Endothelial cell (in vitro differentiated cells): ENCODE measurements at places on chromosomes 2 and 18. TPM values are rescaled to one million over a fixed set of nuclear protein-coding genes. Genes with fewer than 3 reads are reported as not detected.
A peak's percentile ranks its signal among the peaks of the same experiment; 100 is the strongest.

- H3K4me1 ChIP-seq = no peaks in the 10 kb centered on the region
- H3K27ac ChIP-seq = no peak overlapping the region
- H3K4me3 ChIP-seq = no peak overlapping the region
- peaks cover 3% of the 10 kb centered on the region for H3K36me3 ChIP-seq
- H3K27me3 ChIP-seq = no peaks in the 10 kb centered on the region
Observed at GRCh38 chr2:190365499-190366204, 22.3 kb downstream of the INPP1 start.

- H3K36me3 ChIP-seq = no peaks in the 10 kb centered on the region
- no peak overlapping the region for H3K27ac ChIP-seq
- peaks cover 3% of the 10 kb centered on the region for H3K27me3 ChIP-seq
- H3K4me1 ChIP-seq = peaks cover 17% of the 10 kb centered on the region
- DNase-seq = no peak
Observed at GRCh38 chr18:74609535-74609934, 11.9 kb downstream of the ZNF407 start.

GRCh38 chr2:232333361-232334135 lies 45.0 kb upstream of the ALPP start:
- no peak overlapping the region for H3K27ac ChIP-seq
- peak; percentile 72 for DNase-seq
- no peaks in the 10 kb centered on the region for H3K4me1 ChIP-seq
- H3K36me3 ChIP-seq = no peaks in the 10 kb centered on the region
- H3K4me3 ChIP-seq = no peak overlapping the region
- peaks cover under 1% of the 10 kb centered on the region for H3K27me3 ChIP-seq

Gene DAPL1
- not detected for total RNA-seq

DNA sequence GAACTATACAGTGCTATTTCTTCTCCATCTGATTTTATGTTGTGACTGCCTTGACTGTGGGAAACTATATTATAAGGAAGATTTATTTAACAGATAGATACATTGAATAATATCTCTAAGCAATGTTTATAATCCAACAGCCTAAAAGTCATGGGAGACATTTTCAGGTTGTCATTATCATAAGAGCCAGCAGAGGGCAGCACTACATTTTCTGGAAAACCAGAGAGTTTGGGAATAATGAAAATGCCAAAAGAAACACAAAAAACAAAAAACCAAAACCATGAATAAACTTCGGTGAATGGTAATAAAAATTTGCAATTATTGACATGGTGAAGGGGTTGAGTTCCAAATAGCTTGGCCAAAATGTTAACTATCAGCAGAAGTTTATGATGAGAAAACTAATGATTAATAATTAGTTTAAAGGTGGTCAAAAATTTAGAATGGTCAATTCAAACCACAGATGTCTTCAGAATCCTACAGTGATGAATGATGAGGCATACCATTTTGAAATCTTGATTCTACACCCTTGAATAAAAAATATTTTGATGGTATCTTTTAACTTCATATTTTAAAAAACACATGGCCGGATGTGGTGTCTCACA lies 4.7 kb downstream of the EEF1B2 start:
- no peak overlapping the region for H3K27ac ChIP-seq
- no peak overlapping the region for H3K4me3 ChIP-seq
- peaks cover 12% of the 10 kb centered on the region for H3K4me1 ChIP-seq

Gene VWC2L
- total RNA-seq = not detected

Gene SDC1
- total RNA-seq = 3.6 TPM

DNA sequence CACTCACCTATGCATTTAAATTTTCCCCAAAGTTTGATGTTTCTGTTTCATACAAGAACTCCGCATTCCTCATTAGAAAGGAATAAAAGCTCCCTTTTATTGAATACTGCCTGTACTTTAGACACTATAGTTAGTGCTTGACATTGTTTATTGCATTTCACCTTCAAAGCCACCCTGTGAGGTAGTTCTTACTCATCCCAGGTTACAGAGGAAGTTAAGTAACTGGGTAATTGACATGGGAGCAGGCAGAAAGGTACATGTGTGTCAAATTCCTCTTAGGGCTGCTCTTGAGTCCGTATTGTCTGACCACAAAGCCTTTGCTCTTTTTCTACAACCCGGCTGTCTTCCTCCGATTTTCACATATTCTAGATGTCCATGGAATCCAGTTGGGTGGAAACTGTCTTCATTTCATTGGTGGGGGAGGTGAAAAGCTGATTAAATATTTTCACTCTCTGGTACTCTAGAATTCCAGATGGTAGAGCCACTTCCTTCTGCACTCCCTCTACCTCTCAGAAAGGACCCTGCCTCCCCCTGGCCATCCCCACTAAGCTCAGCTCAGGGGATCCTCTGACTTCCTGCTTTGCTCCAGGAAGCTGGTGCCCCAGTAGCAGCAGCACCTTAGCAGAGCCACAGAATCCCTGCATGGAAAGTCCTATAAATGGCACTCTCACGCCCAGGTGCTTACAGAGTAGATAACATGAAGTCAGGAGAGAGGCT lies 319.2 kb downstream of the LRATD1 start:
- no peaks in the 10 kb centered on the region for H3K4me1 ChIP-seq
- H3K27me3 ChIP-seq = peaks cover 5% of the 10 kb centered on the region
- H3K36me3 ChIP-seq = no peaks in the 10 kb centered on the region

DNA sequence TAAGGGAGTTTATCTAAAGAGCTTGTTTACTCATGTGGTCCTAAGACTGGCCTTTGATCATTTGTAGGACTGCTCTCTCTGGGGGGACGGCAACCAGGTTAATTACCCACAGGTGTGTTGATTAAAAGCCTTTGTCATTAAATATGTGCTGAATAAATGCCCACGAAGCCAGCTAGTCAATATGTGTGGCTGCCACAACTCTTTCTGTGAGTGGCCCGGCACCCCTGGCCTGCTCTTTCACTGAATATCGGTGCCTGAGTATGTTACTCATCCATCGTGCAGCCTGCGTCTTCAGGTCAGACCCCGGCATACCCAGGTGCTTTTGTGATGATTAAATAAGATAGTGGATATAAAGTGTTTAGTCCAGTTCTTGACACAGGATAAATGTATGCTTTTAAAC lies 24.3 kb upstream of the FSHR start:
- no peak overlapping the region for H3K27ac ChIP-seq
- DNase-seq = no peak
- H3K36me3 ChIP-seq = no peaks in the 10 kb centered on the region
- no peak overlapping the region for H3K4me3 ChIP-seq
- H3K4me1 ChIP-seq = no peaks in the 10 kb centered on the region

GRCh38 chr2:161710131-161710915 lies 86.1 kb downstream of the SLC4A10 start:
- DNase-seq = no peak
- no peaks in the 10 kb centered on the region for H3K27me3 ChIP-seq
- H3K4me1 ChIP-seq = no peaks in the 10 kb centered on the region

DNA sequence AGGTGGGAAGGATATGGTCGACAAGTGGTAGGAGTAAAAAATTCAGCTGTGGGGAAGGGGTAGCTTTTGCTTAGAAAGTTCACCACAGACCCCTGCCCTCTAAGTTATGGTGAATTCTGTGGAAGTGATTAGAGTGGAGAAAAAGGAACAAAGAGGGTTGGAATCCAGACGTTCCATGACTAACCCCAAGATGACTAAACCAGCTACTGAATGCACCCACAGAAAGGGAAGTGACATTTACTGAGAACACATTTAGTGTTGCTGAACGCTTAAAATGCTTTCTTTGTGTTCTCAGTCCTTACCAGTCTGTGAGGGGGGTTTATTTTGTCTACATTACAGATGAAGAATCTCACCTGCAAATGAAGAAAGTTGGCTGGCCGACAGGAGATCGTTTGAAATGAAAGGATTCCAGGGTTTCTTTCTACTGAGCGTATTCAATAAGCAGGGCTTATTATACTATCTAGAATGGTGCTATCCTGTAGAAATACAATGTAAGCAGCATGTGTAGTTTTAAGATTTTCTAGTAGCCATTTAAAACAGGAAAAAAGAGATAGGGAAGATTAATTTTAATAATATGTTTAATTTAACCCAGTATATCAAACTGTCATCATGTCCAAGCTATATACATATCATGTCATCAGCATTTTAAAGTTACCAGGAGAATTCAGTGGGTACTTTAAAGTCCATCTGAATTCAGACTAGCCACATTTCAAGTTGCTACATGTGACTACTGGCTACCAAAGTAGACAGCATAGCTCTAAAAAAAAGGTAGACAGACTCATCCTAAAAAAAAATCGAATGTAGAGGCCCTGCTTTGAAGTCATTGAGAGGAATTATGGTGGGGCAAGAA lies 60.1 kb downstream of the LIMS1 start:
- DNase-seq = no peak
- peaks cover 5% of the 10 kb centered on the region for H3K27me3 ChIP-seq
- H3K4me3 ChIP-seq = peak overlapping the region; percentile 19
- H3K4me1 ChIP-seq = peaks cover 59% of the 10 kb centered on the region

DNA sequence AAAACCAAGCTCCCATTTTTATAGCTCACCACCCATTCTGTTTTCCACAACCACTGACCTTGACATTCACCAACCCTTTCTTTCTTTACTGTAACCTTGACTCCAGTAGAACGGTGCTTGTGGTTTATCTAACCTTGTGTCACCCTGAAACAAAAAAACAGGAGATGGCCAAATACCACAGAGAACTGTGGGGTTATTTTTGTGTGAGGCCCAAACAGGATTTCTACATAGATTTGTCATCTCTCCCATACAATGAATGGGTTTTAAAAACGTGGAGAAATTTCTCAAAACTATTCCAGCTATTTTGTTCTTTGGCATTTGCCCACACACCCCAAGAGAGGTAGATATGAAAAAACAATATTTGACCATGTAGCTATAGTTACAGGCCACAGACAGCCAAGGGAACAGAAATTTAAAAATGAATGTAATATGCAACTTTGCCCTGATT lies 231.3 kb upstream of the TANK start:
- no peak overlapping the region for H3K27ac ChIP-seq
- no peaks in the 10 kb centered on the region for H3K4me1 ChIP-seq
- H3K4me3 ChIP-seq = no peak overlapping the region
- peaks cover 1% of the 10 kb centered on the region for H3K27me3 ChIP-seq

DNA sequence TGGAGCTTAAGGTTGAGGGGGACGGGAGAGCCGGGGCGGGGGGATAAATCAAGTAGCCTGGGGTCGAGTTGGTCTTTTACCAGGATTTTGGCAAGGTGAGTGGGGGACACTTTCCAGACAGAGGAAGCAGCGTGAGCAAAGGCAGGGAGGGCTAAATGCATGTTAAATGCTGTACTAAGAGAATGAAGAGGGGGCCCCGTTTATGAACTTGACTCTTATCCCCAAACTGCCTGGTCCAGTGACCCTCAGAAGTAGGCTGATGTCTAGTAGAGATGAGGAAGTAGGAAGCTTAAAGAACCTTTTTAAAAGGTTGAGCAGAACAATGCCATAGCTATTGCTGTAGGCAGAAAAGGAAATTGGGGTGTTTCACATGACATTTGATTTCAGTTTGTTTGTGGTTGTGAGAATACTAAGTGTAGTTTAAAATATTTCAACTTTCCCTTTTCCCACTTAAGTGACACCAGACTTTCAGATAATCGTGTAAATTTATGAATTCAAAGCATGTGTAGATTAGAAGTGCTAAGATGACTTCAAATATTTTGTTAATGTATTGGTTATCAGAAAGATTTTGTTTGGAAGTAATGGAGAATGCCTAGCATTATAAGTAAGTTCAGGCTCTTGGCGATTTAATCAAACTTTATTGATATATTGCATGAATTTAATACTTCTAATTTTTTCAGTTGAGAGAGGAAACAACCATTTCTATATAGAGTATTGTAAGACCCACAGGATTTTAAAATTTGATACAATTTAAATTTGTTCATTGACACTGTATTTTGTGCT lies 1.8 kb downstream of the REL start:
- peak; percentile 8 for DNase-seq
- H3K4me3 ChIP-seq = peak overlapping the region; percentile 96
- H3K4me1 ChIP-seq = peaks cover 31% of the 10 kb centered on the region
- H3K27ac ChIP-seq = peak overlapping the region; percentile 84
- peaks cover 4% of the 10 kb centered on the region for H3K36me3 ChIP-seq
- peaks cover 4% of the 10 kb centered on the region for H3K27me3 ChIP-seq

Gene DNAJC5G
- not detected for total RNA-seq

- peaks cover 2% of the 10 kb centered on the region for H3K27me3 ChIP-seq
- H3K4me3 ChIP-seq = no peak overlapping the region
- H3K36me3 ChIP-seq = peaks cover 6% of the 10 kb centered on the region
- no peak overlapping the region for H3K27ac ChIP-seq
Observed at GRCh38 chr2:46723346-46723745, 192.3 kb downstream of the MCFD2 start.

DNA sequence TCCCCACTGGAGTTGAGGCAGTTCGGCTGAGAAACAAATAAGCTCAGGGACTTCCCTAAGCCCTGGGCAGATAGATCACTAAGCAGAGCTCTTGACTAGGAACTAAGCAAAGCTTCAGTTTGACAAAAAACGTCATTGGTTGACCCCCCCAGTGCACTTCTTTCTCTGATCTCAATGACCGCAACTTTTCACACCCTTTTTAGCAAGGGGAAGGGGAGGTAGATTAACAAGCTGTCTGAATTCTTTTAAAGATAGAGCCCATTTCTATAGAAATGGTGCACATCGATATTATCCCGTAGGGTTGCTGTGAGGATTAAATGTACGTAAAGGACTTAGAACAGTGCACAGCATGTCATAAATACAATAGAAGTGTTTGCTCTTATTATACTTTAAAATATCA lies 42.5 kb downstream of the PIEZO2 start:
- no peak for DNase-seq
- H3K4me1 ChIP-seq = no peaks in the 10 kb centered on the region
- H3K4me3 ChIP-seq = no peak overlapping the region
- no peaks in the 10 kb centered on the region for H3K36me3 ChIP-seq
- H3K27ac ChIP-seq = no peak overlapping the region

Gene IL36G
- not detected for total RNA-seq

Gene GATA6
- 23.8 TPM for total RNA-seq

- H3K27me3 ChIP-seq = peaks cover 2% of the 10 kb centered on the region
- no peak overlapping the region for H3K27ac ChIP-seq
- H3K4me1 ChIP-seq = no peaks in the 10 kb centered on the region
- DNase-seq = no peak
Observed at GRCh38 chr2:235610696-235611257, 116.9 kb downstream of the AGAP1 start.

DNA sequence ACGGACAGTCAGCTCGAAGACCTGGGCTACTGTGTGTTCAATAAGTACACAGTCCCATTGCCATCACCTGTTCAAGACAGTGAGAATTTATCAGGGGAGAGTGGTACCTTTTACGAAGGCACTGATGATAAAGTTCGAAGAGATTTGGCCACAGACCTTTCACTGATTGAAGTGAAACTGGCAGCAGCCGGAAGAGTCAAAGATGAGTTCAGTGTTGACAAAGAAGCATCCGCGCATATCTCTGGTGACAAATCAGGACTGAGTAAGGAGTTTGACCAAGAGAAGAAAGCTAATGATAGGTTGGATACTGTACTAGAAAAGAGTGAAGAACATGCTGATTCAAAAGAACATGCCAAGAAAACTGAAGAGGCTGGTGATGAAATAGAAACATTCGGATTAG lies 76.9 kb upstream of the UNC80 start:
- H3K4me1 ChIP-seq = no peaks in the 10 kb centered on the region
- H3K27me3 ChIP-seq = peaks cover 3% of the 10 kb centered on the region
- no peaks in the 10 kb centered on the region for H3K36me3 ChIP-seq
- DNase-seq = no peak
- no peak overlapping the region for H3K27ac ChIP-seq
